Lower lobe of right lung (tissue), 2 donors: ENCODE measurements at places on chromosomes 1 and 21. TPM values are rescaled to one million over a fixed set of nuclear protein-coding genes. Genes with fewer than 3 reads are reported as not detected.

Gene PSMD4
- 106 TPM for total RNA-seq

Gene AMY2B
- total RNA-seq: 23.5 TPM

- no peak overlapping the region for H3K4me3 ChIP-seq
- no peaks in the 10 kb centered on the region for H3K27me3 ChIP-seq
- H3K27ac ChIP-seq: no peak overlapping the region
- no peak for DNase-seq
- no peaks in the 10 kb centered on the region for H3K36me3 ChIP-seq
Measured at GRCh38 chr1:76542359-76542758, 324.9 kb upstream of the ST6GALNAC5 start.

DNA sequence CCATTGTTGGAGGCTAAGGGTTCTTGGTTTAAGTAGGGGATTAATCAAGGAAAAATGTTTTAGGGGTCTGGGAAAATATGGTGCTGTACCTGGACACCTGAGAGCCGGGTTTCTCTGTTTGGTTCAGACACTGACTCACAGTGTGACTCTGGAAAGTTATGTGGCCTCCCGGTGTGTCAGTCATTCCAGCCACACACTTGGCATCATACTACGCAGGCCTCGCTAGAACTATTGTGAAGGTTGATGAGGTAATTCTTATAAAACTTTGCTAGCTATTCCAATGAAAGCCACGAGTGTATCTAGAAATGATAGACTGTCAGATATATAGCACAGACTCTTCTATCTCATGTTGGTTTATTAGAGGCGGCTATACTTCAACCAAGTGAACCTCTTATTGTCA, 4.8 kb upstream of the CAMSAP2 start:
- H3K4me1 ChIP-seq: peaks cover 6% of the 10 kb centered on the region
- no peak for DNase-seq
- no peak overlapping the region for H3K27ac ChIP-seq
- no peaks in the 10 kb centered on the region for H3K36me3 ChIP-seq
- no peak overlapping the region for H3K4me3 ChIP-seq

Gene ANKRD65
- 22.3 TPM for total RNA-seq

- H3K4me1 ChIP-seq: peaks cover 66% of the 10 kb centered on the region
- H3K27ac ChIP-seq: no peak overlapping the region
- H3K4me3 ChIP-seq: no peak overlapping the region
Measured at GRCh38 chr1:24765308-24765988, 20.2 kb downstream of the CLIC4 start.

DNA sequence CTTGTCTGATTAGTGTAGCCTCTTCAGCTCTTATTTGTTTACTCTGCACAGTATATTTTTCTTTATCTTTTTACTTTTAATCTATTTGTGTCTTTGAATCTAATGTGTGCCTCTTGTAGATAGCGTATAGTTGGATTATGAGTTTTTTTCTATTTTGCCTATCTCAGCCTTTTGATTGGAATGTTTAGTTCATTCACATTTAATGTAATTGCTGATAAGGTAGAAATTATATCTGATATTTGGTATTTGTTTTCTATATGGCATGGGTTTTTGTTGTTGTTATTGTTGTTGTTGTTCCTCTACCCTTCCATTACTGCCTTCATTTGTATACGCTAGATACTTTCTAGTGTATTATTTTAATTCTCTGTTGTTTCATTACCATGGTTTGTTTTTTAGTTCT, 131.7 kb upstream of the GRIK3 start:
- H3K27ac ChIP-seq: no peak overlapping the region
- no peaks in the 10 kb centered on the region for H3K4me1 ChIP-seq
- H3K27me3 ChIP-seq: peaks cover 12% of the 10 kb centered on the region

- no peaks in the 10 kb centered on the region for H3K36me3 ChIP-seq
- DNase-seq: peak; percentile 9
- no peak overlapping the region for H3K4me3 ChIP-seq
- H3K4me1 ChIP-seq: no peaks in the 10 kb centered on the region
- no peak overlapping the region for H3K27ac ChIP-seq
Measured at GRCh38 chr1:201128476-201128875, 1.5 kb upstream of the ASCL5 start.
